Activated CD4-positive, alpha-beta T cell treated with anti-CD3 and anti-CD28 coated beads for 48 hours (primary cell): ENCODE measurements at places on chromosomes 3 and 15.

GRCh38 chr3:195101001-195101583, 169.9 kb downstream of the XXYLT1 start:
- no peak for DNase-seq

GRCh38 chr3:18097473-18097872, 327.7 kb downstream of the SATB1 start:
- no peak for DNase-seq

- DNase-seq = no peak
These were observed 4.9 kb downstream of the HDAC11 start for GRCh38 chr3:13484851-13485590.

DNA sequence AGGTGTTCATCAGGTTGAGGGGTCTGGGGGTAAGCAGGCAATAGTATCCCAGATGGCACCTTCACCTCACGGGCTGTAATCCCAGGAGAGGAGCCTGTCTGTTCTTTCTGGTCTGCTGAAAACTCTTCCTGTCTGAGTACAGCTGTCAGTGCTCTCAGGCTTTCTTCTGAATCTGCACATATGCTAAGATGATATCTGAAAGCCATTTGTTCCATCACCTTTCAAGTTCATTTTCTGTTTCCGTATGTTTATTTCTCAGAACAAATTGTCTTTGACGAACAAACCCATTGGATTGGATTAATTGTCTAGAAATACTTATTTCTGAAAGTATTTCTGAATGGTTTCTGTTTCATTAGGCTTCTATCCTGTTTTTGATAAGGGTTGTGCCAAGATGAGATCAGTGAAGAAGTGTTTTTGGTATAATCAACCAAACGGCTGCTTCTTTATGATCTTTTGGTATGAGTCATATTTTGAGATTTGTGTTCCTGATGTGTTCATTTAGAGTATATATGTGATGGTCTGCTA, 13.3 kb downstream of the ZNF592 start:
- DNase-seq = no peak

DNA sequence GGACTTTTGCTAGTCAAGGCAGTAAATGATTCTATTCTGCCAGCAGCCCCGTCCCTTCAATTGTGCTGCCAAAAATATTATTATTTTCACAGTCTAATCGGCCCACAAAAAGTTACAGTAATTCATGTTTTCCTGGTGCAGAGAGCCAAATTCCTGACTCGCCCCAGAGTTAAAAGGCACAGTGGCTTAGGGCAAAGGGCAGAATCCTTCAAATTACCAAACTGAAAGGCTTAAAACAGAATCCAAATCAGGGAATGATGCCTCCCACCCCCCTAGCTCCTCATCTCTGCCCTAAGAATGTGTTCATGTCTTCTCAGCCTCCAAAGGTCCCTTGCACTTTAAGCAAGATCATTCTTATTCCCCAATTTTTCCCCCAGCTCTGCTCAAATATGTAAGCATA, 477.8 kb upstream of the PROK2 start:
- DNase-seq = no peak

DNA sequence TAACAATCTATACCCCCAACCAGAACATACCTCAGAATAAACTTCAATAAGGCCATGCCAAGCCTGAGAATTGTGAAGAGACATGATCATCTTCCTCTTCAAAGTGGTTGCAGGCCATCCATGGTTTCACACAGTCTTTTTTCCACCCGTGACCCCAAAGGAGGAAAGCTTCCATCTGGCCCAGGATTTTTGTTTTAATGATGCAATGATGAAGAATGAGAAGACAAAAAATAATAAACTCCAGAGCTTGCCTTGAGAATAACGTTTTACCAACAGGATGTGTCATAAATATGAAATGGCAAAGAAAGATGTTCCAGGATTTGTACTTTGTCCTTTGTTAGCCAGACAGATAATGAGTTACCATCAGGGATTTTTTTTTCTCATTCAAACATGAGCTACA, 201.9 kb downstream of the WNT5A start:
- no peak for DNase-seq

- DNase-seq = no peak
These were observed 52.7 kb upstream of the GCNT3 start for GRCh38 chr15:59558851-59559250.

- no peak for DNase-seq
These were observed 160.1 kb downstream of the ARRDC4 start for GRCh38 chr15:98120561-98120960.

GRCh38 chr3:125679258-125679657, 84.0 kb upstream of the OSBPL11 start:
- DNase-seq = no peak

GRCh38 chr3:82736696-82737277, 975.3 kb upstream of the GBE1 start:
- DNase-seq = no peak

GRCh38 chr15:78265752-78266224, 1.4 kb downstream of the DNAJA4 start:
- no peak for DNase-seq

DNA sequence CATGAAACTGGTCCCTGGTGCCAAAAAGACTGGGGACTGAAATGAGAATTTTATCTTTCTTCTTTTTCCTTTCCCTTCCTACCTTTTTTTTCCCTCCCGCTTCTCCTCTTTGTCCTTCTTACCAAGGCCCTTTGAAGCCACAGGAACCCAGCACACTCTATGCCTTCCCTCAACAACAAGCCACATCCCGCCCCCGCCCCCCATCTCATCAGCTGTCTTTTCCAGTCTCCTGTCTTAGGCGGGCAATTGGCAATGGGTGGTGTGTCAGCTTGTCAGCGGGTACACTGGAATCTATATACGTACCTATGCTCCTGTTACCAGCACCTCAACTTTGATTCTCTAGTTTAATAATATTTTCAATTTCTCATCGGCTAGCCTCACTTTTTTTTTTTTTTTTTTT, 56.3 kb upstream of the CHD2 start:
- DNase-seq = peak; percentile 47

- DNase-seq = no peak
These were observed 307.1 kb downstream of the VPS13C start for GRCh38 chr15:61753018-61753710.
